Cerebellar cortex (tissue), 1 donor: ENCODE measurements at places on chromosomes 12 and 14.

DNA sequence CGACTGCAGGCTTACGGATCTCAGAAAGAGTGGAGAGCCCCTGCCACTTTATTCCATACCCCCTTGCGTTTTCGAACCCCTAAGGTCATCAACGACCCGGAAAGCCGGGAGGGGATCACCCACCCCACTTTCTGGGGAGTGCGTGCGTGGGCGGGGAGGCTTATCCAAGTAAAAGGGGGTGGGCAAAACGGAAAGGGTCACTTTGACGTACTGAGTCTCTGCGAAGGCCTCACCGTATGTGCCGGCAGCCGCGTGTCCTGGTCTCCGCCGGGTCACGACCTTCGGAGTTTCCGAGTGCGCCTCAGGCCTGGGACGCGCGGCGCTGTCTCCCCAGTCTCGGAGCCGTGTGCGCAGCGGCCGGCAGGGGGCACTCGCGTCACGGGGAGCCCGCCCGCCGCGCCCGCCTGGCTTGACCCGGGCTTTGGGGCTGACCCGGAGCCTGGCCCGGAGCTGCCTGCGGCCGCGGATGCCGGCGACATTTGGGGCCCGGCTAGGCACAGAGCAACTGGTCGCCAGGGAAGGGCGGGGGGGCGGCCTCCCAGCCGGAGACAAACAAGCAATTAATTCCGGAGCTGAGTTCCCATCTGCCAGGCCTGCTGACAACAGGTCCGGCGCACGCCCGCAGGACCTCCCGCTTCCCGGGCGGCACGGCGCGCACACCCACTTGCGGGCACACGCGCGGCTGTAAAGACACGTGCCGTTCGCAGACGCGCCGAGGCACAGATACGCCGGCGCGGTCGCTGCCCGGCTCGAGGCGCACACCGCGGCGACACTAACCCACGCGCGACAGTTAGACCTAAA is 890 bp upstream of the KIF26A start:
- DNase-seq, result peak; percentile 27

- no peak for DNase-seq
Observed at GRCh38 chr12:62808166-62808879, 126.6 kb downstream of the PPM1H start.

DNA sequence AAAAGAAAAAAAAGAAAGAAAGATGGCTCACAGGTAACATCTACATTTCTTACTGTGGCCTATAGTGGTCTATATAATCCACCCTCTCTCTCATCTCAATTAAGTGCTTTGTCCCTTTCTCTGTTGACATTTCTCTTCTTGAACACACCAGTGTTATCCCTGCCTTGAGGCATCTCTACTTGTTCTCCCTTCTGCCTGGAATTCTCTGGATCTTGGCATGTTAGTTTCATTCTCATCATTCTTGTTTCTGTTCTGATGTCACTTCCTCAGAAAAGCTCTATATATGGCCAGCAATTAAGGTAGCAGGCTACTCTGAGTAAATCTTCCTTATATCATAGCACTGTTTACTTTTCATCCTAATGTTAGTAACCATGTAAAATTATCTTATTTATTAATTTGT is 155.7 kb upstream of the PDZRN4 start:
- DNase-seq, result no peak

DNA sequence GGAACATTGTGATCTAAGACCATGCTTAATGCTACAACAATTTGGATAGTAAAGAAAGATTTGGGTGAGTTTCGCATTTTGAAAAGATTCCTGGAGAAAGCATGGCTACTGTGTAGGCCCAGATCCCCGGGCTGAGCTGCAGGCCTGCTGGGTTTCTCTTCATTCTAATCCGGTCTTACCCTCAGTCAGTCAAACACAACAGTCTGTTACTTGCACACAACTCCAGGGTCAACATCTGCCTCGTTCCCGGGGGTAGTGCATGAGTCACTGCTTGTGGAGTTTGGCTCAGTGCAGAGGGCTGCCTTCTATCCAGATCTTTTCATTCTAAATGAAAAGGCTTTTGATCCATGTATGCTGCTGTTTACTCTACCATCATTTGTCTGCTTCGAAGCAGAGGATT is 60.4 kb upstream of the SEL1L start:
- peak; percentile 0 for DNase-seq

GRCh38 chr12:70733385-70733784 is 96.2 kb upstream of the PTPRB start:
- DNase-seq, result peak; percentile 90

DNA sequence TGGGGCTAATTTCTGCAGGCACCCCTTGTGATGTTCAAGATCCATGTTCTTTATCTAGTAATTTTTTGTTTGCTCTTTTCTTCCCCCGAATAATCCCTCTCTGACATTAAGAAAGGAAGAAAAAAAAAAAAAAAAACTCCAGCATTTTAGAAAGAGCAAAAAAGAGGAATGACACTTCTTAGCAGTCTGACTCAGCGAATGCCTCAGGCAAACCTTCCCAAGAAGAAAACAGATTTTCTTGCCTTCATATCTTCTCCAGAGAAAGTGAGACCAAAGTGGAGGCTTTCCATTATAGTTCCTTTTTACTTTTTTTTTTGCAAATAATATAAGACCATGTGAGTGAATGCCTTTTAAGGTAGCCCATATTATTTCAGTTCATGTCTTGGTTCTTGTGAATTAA is 479.0 kb upstream of the SYT1 start:
- no peak for DNase-seq

- no peak for DNase-seq
Observed at GRCh38 chr14:93510056-93510455, 79.3 kb downstream of the UNC79 start.

DNA sequence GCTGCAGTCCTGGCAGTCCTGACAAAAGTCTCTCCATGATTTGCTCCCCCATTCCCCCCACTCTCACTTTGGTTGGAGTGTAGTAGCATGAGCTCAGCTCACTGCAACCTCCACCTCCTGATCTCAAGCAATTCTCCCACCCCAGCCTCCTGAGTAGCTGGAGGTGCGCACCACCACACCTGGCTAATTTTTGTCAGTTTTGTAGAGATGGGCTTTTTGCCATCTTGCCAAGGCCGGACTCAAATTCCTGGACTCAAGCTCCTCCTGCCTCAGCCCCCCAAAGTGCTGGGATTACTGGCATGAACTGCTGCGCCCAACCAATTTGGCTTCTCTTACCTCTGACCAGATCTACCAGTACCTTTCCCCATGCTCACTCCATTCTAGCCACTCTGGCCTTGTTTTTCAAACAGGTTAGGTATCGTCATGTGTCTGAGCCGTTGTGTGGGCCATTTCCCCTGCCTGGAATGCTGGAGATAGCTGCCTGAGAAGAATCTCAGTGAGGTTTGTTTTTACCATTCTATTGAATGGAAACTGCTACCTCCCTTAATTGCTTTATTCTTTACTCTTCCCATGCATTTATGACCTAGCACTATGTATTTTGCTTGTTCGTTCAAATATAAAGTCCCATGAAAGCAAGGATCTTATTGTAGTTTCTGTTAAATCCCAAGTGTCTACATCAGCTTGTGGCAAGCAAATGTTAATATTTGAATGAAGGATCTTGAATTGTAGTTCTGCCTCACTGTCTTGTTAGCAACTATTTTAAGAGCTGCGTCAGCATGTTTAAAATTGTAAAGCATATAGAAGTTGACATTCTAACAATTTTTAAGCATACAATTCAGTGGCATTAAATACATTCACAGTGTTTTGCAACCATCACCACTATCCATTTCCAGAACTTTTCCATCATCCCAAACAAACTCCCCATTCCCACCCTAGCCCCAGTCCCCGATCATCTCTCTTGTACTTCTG is 39.7 kb downstream of the CPSF6 start:
- DNase-seq, result no peak

- no peak for DNase-seq
Observed at GRCh38 chr14:95236221-95236620, 78.9 kb upstream of the DICER1 start.

- no peak for DNase-seq
Observed at GRCh38 chr14:69376439-69376838, 21.7 kb downstream of the ERH start.

DNA sequence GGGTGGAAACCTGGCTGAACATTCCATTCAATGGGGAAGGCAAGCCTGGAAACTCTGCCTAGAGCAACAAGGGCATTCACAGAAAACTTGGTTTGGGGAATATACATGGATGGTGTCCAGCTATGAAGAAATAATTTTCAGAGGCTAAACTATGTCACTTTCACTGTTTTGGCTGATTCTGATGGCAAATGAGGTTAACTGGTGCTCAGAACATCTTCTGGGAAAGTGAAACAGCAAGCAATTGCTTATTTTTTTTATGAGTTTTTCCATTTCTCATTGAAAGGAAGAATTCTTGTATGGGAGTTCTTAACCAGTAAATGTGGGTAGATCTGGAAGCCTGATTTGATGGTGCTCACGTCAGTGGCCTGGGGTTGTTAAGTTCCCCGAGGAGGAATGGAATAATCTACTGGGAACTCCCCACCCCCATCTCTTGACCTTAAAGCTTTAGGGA is 132.8 kb upstream of the BTG1 start:
- no peak for DNase-seq

DNA sequence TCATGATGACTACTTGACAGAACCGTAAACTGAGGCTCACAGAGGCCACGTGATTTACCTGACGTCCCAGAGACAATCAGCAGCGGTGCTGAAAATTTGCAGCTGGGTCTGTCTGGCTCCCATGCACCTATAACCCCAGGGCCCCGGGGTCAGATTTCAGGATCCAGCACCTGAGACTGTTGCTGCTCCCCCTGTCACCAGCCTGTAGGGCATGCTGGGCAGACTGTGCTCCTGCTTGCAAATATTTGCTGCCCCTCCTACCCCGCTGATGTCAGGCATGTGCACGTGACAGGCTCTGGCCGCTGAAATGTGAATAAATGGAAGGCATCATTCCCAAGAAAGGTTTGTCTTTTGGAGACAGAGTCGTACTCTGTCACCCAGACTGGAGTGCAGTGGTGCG is 6.0 kb downstream of the MMAB start:
- DNase-seq, result no peak

DNA sequence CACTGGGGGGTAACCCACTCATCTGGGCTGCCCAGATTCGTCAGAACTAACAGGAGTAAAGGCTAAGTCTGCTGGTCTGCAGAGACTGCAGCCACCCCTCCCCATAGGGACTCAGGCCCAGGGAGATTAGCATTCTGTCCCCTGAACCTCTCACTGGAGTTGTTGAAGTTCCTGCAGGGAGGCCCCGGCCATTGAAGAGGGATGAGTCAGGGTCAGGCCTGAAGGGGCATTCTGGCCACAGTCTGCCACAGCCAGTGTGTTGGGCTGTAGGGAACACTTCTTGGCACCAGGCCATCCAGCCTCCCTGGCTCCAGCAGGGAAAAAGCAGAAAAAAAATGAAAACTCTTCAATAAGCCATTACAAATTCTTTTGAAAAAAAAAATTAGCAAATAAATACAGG is 35.3 kb downstream of the KLRK1 start:
- no peak for DNase-seq

- DNase-seq, result no peak
Observed at GRCh38 chr12:120432772-120433525, 5.0 kb upstream of the COX6A1 start.

DNA sequence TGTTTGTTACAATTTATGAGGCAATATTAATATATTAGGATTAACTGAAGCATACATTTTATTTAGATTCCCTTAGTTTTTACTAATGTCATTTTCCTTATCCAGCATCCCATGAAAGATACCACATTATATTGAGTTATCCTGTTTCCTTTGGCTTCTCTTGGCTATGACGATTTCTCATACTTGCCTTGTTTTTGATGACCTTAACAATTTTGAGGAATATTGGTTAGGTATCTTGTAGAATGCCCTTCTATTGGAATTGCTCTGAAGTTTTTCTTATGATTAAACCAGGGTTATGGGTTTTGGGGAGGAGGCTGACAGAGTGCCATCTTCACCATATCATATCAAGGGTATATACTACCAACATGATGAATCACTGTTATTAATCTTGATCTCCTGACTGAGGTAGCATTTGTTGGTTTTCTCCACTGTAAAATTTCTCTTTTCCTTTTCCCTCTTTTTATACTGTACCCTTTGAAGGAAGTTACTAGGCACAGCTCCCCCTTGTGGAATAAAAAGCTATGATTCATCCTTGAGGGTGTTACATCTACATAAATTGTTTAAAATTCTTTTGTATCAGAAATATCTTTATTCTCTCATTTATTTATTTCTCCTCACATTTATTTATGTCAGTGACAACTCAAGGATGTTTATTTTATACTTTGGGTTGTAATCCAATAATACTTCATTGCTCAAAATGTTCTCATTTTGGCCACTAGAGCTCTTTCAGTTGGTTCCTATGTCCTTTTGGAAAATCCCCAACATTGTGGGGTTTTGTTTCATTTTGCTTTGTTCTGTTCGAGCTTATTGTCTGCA is 239.0 kb downstream of the SLC16A7 start:
- peak; percentile 17 for DNase-seq

DNA sequence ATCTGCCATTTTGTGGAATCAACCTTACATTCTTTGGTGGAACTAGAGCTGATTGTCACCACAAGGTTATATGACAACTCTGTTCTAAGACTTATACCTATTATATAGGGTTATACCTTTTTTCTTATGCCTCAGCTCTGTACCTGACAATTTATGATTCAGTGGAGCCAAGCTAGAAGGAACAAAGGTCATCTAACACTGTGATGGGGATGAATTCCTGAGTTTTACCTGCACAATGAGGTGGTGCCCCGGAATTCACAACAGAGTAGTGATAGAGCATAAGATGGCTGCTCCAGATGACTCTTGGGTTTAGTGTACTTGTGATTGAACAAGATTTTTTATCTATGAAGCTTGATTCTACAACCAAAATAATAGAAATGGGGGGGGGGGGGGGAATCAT is 207.3 kb downstream of the PCNX1 start:
- no peak for DNase-seq

DNA sequence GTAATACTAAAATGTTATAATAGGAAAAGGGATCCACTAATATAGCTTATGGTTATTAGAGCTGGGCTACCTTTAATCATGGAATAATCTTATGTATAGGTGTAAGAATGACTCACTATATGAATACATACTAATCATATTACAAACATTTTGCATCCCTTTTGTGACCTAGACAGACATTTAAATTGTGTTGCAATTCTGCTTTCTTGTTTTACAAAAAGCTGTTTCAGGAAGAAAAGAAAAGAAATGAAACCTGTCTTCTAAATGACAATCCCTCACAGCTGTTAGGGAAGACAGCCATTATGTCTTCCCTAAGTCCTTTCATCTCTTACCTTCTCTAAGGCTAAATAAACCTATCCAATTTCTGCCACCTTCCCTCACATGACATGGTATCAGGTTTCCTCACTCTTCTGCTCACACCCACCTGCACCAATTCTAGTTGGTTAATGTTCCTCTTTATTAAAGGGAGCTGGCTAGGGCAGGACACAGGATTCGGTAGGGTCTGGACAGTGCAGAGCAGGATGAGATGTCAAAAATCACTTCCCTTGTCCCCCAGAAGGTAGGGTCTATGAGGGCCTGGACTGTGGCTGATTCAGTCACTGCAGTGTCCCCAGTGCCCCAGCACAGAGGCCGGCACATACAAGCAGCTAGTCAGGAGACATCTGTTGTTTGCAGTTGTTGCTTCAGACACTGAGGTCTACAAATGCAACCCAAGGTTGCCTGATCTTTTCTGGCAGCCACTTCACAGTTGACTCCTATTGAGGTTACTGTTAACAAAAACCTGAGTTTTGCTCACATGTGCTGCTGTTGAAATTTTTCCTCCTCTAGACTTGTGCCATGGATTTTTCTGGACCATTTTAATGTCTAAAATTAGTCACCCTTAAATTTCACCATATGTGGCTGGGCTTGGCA is 3.7 kb downstream of the DHRS7 start:
- no peak for DNase-seq
